Astrocyte (in vitro differentiated cells and primary cell): ENCODE measurements at places on chromosomes 5 and 9. TPM values are rescaled to one million over a fixed set of nuclear protein-coding genes. Genes with fewer than 3 reads are reported as not detected.

Gene UGT3A1
- total RNA-seq = 0.14 TPM in 1 of 2 replicates, not detected in the other

Gene NTNG2
- 2.4 and 2.5 TPM in 2 replicates for total RNA-seq

Gene ADCY2
- 3.7 and 5.7 TPM in 2 replicates for total RNA-seq

Gene JAKMIP2
- 15.1 and 19.3 TPM in 2 replicates for total RNA-seq

Gene GARNL3
- 4.5 and 5.4 TPM in 2 replicates for total RNA-seq

Gene MLANA
- not detected in 2 replicates for total RNA-seq

Gene NR4A3
- 3.2 and 3.6 TPM in 2 replicates for total RNA-seq

Gene SLC6A3
- 0.07 TPM in 2 replicates for total RNA-seq

Gene PCDHA7
- 2.6 TPM in 2 replicates for total RNA-seq

Gene AK8
- 0.27 and 0.84 TPM in 2 replicates for total RNA-seq

Gene FAM78A
- 0.73 and 1.1 TPM in 2 replicates for total RNA-seq

Gene RFX3
- 12.1 and 12.6 TPM in 2 replicates for total RNA-seq

Gene SH3PXD2B
- total RNA-seq = 66.0 and 70.4 TPM in 2 replicates

Gene FAM221B
- total RNA-seq = not detected in 2 replicates

- peaks cover 65% of the 10 kb centered on the region for H3K36me3 ChIP-seq
- H3K27ac ChIP-seq = no peak overlapping the region
- H3K27me3 ChIP-seq = no peaks in the 10 kb centered on the region
- no peak for DNase-seq
- H3K4me1 ChIP-seq = no peaks in the 10 kb centered on the region
Measured at GRCh38 chr9:128494108-128494745, 10.3 kb upstream of the GLE1 start.

- no peaks in the 10 kb centered on the region for H3K36me3 ChIP-seq
- H3K4me1 ChIP-seq = no peaks in the 10 kb centered on the region
- no peak overlapping the region for H3K27ac ChIP-seq
- no peak overlapping the region for H3K4me3 ChIP-seq
- no peaks in the 10 kb centered on the region for H3K27me3 ChIP-seq
Measured at GRCh38 chr9:125986966-125987365, 239.8 kb downstream of the PBX3 start.

GRCh38 chr9:132945186-132946130 lies 1.0 kb upstream of the TSC1 start:
- H3K4me1 ChIP-seq = peaks cover 21% of the 10 kb centered on the region
- no peaks in the 10 kb centered on the region for H3K27me3 ChIP-seq
- H3K36me3 ChIP-seq = no peaks in the 10 kb centered on the region
- H3K27ac ChIP-seq = peak overlapping the region; percentile 81

- peaks cover 3% of the 10 kb centered on the region for H3K27me3 ChIP-seq
- no peaks in the 10 kb centered on the region for H3K4me1 ChIP-seq
- no peaks in the 10 kb centered on the region for H3K36me3 ChIP-seq
Measured at GRCh38 chr9:120944434-120944843, 17.8 kb upstream of the TRAF1 start.

DNA sequence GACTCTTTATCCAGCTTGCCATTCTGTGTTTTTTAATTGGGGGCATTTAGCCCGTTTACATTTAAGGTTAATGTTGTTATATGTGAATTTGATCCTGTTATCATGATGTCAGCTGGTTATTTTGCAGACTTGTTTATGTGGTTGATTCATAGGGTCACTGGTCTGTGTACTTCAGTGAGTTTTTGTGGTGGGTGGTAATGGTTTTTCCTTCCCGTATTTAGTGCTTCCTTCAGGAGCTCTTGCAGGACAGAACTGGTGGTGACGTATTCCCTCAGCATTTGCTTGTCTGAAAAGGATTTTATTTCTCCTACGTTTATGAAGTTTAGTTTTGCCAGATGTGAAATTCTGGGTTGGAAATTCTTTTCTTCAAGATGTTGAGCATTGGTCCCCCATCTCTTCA lies 381.1 kb downstream of the MAN2A1 start:
- DNase-seq = no peak
- no peak overlapping the region for H3K27ac ChIP-seq
- H3K4me3 ChIP-seq = no peak overlapping the region
- H3K4me1 ChIP-seq = no peaks in the 10 kb centered on the region
- H3K27me3 ChIP-seq = no peaks in the 10 kb centered on the region

DNA sequence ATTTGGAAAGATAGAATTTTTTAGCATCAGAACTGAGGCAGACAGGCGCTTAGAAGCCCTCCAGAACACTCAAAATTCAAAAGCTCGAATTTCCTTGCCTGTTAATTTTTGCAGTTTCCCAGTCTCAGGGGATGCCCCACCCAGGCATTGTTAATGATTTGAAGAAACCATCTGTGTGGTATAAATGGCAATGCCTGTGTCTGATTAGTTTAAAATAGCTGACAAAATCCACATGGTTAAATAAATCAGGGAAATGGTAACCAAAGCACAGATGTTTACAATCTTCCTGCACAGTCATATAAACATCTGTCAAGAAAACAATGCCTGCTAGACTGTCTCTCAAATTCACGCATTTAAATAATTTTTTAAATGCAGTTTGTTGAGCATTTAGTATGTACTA lies 185.2 kb upstream of the RGMB start:
- H3K4me1 ChIP-seq = no peaks in the 10 kb centered on the region
- H3K36me3 ChIP-seq = no peaks in the 10 kb centered on the region
- no peak overlapping the region for H3K27ac ChIP-seq
- DNase-seq = no peak
- no peaks in the 10 kb centered on the region for H3K27me3 ChIP-seq

DNA sequence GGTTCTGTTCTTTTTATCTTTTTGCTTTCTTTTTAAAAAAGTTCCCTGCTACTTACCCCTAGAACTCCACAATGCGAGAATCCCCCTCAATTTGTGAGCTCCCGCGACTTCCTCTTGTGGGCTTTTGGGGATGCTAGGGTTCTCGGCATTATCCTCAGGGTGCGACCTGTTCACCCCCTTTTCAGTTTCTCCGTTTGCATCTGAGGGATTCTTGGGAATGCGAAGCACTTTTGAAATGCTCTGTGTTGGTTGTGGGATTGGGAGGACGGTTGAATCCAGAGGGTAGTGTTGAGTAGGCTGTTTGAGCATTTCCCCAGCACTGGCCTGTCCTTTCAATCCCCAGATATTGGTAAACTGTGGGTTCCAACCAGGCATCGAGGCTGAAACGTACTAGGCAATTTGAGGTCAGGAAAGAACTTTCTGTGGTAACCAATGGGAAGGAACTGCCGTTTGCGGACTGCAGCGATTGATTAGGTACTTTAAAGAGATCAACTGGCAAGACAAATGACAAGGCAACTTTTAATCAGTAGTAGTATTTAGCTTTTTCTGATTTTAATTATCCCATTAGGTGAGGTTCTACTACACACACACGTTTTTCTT lies 415 bp downstream of the XRCC4 start:
- H3K4me1 ChIP-seq = peaks cover 5% of the 10 kb centered on the region
- H3K27ac ChIP-seq = peak overlapping the region; percentile 89
- H3K4me3 ChIP-seq = peak overlapping the region; percentile 98
- peak; percentile 41 for DNase-seq
- no peaks in the 10 kb centered on the region for H3K27me3 ChIP-seq

- no peaks in the 10 kb centered on the region for H3K4me1 ChIP-seq
- H3K36me3 ChIP-seq = no peaks in the 10 kb centered on the region
- no peak overlapping the region for H3K27ac ChIP-seq
Measured at GRCh38 chr9:20437476-20437875, 184.8 kb downstream of the MLLT3 start.

- H3K4me3 ChIP-seq = no peak overlapping the region
- H3K36me3 ChIP-seq = peaks cover 8% of the 10 kb centered on the region
- peaks cover 7% of the 10 kb centered on the region for H3K4me1 ChIP-seq
Measured at GRCh38 chr5:32225445-32225844, 51.3 kb upstream of the GOLPH3 start.

- no peaks in the 10 kb centered on the region for H3K36me3 ChIP-seq
- H3K27me3 ChIP-seq = no peaks in the 10 kb centered on the region
- no peaks in the 10 kb centered on the region for H3K4me1 ChIP-seq
- H3K4me3 ChIP-seq = no peak overlapping the region
- H3K27ac ChIP-seq = no peak overlapping the region
Measured at GRCh38 chr5:35302544-35302943, 72.3 kb upstream of the PRLR start.

DNA sequence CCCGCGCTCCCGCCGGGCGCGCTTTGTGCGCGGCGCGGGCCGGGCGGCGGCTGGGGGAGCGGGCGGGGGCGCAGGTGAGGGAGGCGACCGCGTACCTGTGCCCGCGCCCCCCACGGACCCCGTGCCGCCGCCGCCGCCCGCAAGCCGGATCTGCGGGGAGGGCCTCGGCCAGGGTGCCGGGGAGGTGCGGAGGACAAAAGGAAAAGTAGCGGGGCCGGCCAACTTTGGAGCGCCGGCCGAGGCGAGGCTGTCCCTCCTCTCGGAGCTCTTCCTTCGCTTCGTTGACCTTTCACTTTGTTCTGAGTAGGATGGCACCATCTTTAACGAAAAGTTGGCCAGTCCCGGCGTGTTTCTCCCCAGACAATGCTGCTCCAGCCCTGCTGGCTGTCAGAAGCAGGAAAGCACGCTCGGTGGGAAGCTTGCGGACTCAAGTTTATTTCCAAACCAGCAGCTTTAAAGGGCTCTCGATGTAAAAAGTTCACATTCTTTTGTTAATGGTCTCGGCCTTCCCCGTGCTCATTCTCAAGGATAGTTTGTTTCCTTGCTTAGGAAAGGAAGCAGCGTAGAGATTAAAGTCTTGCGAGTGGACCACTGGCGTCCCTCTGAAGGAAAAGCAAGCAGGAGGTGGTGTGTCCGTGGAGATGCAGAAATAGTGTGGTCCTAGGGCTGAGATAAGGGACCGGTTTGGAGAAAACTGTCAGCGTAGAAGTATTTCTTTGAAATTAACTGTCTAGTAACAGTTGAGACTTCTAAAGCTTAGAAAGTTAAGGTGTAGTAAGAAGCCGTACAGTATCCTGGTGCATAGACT lies 639 bp downstream of the EHMT1 start:
- peaks cover 2% of the 10 kb centered on the region for H3K36me3 ChIP-seq
- peak; percentile 28 for DNase-seq
- peaks cover 21% of the 10 kb centered on the region for H3K4me1 ChIP-seq
- H3K4me3 ChIP-seq = peak overlapping the region; percentile 98
- H3K27me3 ChIP-seq = no peaks in the 10 kb centered on the region
- peak overlapping the region; percentile 78 for H3K27ac ChIP-seq

DNA sequence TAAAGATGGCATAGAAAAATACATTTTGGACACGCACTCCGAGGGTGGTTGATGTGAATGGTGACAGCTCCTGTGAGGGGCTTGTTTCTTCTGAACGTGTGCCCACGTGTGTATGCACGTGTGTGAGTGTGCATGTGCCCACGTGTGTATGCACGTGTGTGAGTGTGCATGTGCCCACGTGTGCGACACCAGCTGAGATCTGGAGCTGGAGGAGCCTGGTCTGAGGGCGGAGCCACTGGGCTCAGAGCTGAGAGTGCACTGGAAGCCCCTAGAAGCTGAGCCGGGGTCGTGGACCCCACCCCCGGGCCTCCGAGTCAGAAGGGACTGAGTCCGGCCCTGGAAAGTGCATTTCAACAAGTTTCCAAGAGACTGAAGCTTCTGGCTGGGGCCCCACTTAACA lies 282.5 kb upstream of the IRX4 start:
- H3K4me3 ChIP-seq = no peak overlapping the region
- no peak for DNase-seq
- H3K4me1 ChIP-seq = no peaks in the 10 kb centered on the region
- H3K27ac ChIP-seq = no peak overlapping the region

GRCh38 chr5:33807771-33808170 lies 84.0 kb downstream of the ADAMTS12 start:
- peak overlapping the region; percentile 84 for H3K27ac ChIP-seq
- H3K4me1 ChIP-seq = peaks cover 47% of the 10 kb centered on the region
- H3K36me3 ChIP-seq = no peaks in the 10 kb centered on the region
- peak; percentile 42 for DNase-seq

DNA sequence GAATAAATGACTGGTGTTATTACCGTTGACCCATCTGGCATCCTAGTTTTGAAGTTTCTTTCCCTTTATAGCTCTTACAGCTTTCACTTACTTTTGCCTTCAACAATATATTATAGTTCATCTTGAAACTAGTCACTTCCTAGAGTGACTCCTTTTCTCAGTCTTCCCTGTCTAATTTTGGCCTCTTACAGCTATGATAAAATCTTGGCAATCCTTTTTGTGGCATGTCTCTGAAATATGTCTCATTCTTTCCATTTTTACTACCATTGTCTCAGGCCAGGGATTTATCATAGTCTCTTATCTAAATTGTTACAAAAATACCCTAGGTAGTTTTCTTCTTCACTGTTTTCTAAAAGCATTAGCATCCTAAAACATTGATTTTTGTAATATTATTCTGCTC lies 621.3 kb upstream of the ZNF608 start:
- DNase-seq = peak; percentile 56
- H3K27me3 ChIP-seq = no peaks in the 10 kb centered on the region
- H3K27ac ChIP-seq = no peak overlapping the region

DNA sequence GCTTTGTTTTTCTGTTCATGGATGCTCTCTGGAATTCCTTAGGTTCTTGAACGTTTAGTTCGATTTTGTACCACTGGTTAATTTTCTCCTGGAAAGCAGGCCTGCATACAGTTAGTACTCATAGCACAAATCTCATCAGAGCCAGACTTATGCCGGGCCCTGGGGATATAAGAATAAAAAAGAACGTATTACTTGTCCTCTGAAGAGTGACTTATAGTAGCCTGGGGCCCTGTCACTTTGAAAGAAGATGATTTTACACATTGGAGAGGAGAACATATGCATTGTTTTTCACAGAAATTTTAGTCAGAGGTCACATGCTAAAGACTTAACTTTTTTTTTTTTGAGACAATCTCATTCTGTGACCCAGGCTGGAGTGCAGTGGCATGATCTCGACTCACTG lies 50.3 kb downstream of the ZNF462 start:
- peaks cover 19% of the 10 kb centered on the region for H3K4me1 ChIP-seq
- H3K27me3 ChIP-seq = no peaks in the 10 kb centered on the region

DNA sequence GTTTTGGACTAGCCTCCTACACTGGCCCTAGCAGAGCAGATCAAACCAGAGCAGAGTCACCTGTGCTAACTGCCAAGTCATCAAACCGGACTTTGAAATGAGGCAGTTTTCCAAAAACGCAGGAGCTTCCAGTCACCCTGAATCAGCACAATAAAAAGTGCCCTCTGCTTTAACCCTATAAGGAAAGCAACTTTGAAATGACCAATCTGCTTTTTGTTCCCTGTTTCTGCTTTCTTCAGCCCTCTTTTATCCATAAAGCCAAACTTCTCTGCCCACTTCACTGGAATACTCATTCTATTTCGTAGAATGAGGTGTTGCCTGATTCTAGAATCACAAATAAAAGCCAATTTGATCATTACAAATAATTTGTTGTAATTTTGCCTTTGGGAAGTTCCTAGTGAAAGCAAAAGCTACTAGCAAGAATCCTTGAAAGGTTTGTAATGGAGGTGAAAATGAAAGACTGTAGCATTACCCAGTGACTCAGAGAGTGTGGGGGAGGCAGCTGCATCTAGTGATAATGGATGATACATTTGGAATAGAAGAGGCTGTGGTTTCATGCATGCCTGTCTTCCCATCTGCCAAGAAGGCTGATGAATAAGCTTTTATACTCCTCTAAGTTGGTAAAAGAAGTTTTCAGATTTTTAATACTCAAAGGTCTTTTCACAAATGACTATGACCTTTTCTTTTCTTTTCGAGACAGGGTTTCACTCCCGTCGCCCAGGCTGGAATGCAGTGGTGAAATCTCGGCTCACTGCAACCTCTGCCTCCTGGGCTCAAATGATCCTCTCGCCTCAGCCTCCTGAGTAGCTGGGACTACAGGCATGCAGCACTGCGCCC lies 14.9 kb downstream of the SPAAR start:
- no peaks in the 10 kb centered on the region for H3K27me3 ChIP-seq
- H3K27ac ChIP-seq = peak overlapping the region; percentile 93
- peak; percentile 98 for DNase-seq
- H3K4me3 ChIP-seq = peak overlapping the region; percentile 48
- peaks cover 20% of the 10 kb centered on the region for H3K4me1 ChIP-seq
